ENCODE measurements at places on chromosomes 1 and 21.
A peak's percentile ranks its signal among the peaks of the same experiment; 100 is the strongest.

GRCh38 chr1:224507771-224508523 is 73.3 kb upstream of the WDR26 start:
- DNase-seq, result no peak

DNA sequence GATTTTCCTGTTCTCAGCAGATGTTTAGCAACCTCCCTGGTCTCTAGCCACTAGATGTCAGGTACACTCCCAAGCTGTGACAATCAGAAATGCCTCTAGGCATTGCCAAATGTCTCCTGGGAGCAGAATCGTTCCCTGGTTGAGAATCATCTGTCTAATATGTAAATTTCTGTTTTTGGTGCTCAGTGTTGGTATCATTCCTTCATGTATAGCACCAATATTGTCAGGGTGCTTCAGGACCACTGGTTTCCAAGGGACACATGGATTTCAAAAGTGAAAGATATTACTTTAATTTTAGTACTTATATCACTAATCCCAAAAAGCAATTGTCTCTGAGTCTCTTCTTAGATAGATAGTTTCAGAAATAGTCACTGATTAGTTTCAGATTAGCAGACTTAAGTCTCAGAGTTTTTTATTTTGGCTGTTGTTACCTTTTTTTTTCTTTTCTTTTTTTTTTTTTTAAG is 160.1 kb downstream of the PTPRC start:
- DNase-seq, result no peak

DNA sequence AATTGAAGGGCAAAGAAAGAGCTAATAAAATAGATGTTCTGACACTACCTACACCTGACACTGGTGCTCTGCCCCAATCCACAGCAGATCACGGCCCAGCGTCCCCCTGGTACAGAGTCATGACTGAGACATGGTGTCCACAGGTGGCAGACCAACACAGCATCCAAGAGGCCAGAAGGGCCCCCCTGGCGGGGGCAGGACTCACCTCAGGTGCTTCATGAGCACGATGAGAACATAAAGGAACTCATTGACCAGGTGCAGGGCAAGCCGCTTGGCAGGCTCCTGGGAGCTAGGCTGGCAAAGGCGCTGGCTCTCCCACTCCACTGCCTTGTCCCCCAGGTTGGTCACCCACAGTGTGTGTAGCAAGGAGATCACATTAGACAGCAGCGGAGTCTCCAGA is 20.4 kb downstream of the MRAP start:
- no peak for DNase-seq

DNA sequence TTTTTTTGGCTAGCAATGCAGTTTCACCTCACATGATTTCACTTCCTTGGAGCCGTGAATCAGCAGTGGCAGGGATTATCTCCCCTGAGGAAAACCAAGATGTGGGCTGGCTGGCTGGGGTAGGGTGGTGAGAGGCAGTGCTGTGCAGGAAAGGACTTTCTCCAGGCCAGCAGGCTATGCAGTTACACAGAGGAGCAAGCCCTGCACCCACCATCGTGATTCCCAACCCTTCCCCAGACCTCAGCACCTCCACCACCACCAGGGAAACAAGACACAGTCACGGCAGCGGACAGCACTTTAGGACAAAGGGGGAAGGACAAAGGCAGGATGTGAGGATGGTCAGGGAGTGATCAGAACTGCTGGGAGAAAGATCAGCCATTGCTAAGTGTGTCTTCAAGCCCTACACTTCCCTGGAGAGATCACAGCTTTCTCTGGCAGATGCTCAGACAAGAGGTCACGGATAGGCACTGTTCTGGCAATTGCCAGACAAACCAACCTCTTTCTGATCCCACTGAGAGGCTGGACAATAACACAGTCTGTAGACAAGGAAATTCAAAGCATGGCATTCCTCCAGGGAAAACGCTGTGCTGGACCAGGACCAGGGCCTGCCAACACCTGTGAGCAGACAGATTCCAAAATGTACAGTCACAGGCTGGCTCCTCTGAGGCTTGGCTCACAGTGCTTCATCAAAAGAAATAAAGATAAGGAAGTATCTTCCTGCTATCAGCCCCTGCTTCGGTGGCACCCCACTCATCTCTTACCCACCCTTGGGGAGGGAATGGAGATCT is 509.4 kb downstream of the SMYD3 start:
- no peak for DNase-seq

DNA sequence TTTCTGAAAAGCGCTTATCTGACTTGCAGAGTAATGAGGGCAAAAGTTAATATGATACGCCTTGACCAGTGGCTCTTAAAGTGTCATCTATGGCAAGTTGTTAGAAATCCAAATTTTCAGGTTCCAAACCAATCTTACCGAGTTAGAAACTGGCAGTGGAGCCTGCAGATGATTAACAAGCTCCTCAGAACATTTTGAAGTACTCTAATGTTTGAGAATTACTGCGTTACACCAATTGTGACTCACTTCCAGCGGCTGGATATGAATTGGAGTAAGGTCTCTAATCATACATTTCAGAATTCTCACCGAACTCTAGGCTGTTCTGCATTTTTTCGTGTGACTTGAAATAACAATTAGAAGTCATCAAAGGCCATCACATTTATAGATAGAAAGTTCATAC is 73.5 kb upstream of the TMPRSS15 start:
- DNase-seq, result no peak

- DNase-seq, result no peak
These were observed 426.5 kb upstream of the DAB1 start for GRCh38 chr1:57850176-57850940.

- no peak for DNase-seq
These were observed 113.0 kb downstream of the DMRTB1 start for GRCh38 chr1:53572065-53572814.

GRCh38 chr1:170481000-170481399 is 51.0 kb upstream of the GORAB start:
- no peak for DNase-seq

DNA sequence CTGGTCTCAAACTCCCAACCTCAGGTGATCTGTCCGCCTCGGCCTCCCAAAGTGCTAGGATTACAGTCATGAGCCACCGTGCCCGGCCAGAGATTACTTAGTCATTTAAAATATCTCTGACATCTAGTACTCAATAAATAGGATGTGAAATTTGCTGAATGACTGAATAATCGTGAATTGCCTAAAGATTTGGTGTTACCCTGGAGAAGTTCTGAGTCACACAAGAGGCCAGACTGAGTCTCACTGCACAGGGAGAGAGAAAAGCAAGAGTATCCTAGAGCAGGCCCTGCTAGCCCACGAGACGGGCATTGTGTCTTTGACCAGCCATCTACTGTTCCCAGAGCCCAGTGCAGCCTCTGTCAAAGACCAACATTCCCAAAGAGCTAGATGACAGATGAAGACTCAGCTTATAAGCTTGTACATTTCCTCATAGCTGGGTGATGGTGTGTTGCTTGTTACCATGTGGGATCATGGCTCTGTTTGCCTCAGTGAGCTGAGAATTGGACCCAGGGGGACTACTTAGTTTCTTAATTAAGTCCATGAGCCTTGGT is 5.6 kb upstream of the EIF4G3 start:
- no peak for DNase-seq

DNA sequence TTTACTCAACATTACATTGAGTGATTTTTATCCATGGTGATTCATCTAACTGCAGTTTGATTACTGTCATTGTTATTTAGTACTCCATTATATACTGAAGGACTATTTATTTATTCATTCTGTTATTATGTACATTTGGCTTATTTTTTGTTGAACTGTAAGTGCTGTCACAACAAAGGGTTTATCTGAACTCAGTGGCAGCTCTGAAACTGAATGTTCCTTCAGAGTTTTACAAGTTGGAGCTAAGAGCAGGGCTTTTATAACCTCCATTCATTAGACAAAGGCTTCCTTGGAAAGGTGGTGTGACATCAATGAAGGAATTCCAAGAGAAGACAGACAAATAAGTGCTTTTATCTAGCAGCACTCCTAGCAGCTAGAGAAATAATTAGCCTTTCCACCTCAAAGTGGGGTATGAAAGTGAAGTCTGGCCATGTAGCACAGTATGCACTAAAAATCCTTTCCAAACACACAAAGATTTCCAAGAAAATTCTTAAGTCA is 83.3 kb upstream of the GORAB start:
- no peak for DNase-seq

DNA sequence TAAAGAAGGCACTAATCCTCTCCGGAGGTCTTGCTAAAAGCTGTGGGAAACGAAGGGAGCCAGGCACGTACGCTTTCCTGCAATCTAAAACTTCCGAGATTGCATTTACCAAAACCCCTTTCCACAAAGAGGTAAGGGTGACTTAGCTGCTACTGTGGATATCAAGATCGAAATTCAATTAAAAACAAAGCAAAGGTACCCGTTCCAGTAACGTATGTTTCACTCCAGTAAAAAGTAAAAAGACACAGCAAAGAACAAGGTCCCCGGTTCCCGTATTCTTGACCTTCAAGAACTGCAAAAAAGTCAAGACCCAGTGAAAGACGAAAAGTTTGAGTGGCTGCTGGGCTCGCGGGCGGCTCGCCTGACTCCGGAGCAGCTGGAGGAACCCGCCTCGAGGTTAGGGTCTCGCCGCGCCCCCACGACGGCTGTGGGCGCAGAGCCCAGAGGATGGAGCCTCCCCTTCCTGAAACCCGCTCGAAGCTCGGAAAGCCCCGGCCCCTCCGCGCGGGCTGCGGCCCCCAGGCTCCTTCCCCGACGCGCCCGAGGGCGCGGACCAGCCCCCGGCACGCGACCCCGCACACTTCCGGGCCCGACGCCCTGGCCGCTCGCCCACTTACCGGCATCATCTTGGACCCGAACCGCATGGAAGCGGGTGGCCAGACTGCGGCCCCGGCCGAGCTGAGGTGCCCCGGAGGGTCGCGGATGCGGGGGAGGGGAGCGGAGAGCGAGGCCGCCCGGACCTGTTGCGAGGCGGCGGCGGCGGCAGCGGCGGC is 524 bp downstream of the TP53BP2 start:
- peak; percentile 64 for DNase-seq

GRCh38 chr1:247487057-247487456 is 29.2 kb upstream of the OR2B11 start:
- DNase-seq, result peak; percentile 14

- no peak for DNase-seq
These were observed 23.5 kb upstream of the CR2 start for GRCh38 chr1:207430602-207431001.

- DNase-seq, result peak; percentile 46
These were observed 143.6 kb upstream of the RAB4A start for GRCh38 chr1:229127301-229127700.

DNA sequence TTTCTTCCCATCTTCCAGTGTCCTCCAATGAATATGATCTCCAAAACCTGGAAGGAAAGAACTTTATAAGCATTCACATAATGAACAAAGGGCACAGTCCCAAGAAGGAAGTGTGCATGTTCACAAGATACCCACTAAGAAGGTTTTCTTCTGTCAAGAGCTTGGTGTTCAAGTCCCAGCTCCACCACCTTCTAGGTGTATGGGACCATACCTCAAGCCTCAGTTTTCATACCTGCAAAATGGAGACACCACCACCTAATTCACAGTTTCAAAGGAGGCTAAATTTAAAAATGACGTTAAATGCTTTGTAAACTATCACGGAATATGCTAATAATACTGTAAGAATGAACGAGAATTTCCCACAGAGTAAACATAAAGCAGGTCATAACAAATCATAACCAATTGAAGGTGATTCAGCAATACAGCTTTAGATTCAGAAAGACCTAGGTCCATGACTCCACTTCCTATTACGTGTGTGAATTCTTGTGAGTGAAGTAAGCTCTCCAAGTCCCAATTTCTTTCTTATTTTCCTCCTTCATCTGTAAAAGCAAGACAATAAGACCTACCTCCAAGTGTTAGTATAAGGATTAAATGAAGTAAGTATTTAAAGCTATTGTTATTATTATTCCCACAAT is 8.1 kb upstream of the KTI12 start:
- DNase-seq, result no peak

DNA sequence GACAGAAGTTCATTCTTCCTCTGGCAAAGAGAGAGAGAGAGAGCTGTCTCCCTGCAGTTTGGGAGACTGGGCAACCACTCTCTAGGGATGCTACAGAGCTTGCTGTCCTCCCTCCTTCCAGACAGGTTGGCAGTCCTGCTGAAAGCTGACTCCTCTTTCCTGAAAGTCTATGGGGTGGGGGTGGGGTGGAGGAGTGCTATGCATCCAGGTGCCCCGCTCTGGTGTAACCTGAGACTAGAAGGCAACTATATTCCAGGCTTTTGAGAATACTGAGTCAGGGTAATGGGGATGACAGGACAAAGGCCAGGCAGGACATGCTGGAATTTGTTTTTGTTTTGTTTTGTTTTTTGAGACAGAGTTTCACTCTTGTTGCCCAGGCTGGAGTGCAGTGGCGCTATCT is 55.4 kb downstream of the OPTC start:
- no peak for DNase-seq

- DNase-seq, result no peak
These were observed 50.8 kb downstream of the PAX7 start for GRCh38 chr1:18681423-18681835.

- DNase-seq, result no peak
These were observed 10.2 kb downstream of the RPS6KC1 start for GRCh38 chr1:213061263-213061662.

DNA sequence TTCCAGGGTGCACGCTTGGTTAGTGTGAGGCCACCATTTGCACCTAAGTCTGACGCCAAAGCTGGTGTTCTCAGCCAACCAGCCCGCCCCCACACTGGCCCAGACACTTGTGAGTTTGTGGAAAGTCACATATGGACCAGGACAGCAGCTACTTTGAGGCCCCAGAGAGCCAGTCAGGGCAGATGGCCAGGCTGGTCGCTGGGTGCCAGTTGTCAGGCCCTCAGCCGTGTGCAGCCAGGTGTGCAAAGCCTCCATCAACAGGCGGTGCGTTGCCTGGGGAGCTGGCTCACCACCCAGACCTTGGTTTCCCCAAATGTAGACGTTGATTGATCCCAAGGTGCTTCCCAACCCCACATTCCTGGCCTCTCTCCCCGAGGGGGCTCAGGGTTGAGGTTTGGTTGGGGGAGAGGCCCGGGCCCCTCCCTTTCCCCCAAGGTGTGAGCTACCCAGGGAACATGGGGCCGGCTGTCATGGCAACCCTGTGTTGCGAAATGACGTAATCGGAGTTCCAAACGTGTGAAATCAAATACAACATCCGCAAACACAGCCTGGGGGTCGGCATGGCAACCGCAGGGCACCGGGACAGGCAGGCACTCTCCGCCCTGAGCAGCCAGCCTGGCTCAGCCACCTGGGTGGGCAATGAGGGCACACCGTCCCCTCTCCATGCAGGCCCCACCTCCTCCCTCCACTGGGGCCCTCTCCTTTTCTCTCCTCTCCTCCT is 42.2 kb upstream of the WNT4 start:
- no peak for DNase-seq

DNA sequence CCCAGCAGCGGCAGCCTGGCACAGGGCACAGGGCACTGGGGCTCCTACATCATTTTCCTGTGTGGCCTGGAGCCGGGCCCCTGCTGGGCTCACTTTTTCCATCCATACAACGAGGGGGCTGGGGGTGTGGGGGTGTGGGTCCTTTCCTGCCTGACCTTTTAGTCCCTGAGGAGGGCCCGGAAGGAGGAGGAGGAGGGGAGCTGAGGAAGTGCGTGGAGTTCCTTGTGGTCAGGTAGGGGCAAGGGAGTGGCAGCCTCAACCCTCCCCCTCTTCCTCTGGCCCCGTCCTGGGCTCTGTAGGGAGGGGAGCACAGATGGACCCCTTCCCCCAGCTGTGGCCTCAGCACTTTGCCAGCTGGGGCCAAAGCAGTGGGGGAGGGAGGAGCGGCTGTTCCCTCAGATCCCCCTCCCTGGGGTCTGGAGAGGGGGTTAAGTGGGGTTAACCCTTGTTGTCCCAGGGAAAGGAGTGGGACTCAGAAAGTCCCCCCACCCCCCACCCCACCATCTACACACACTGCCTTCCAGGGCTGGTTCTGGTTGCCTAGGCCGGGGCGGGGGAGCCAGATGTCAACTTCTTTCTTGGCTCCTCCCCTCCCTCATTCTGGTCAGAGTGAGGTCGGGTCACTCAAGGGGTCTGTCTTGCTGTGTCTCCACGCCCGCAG is 5.7 kb downstream of the NTRK1 start:
- DNase-seq, result no peak
